Suprapubic skin (tissue), 4 donors: ENCODE measurements at places on chromosomes 3 and 15.

DNA sequence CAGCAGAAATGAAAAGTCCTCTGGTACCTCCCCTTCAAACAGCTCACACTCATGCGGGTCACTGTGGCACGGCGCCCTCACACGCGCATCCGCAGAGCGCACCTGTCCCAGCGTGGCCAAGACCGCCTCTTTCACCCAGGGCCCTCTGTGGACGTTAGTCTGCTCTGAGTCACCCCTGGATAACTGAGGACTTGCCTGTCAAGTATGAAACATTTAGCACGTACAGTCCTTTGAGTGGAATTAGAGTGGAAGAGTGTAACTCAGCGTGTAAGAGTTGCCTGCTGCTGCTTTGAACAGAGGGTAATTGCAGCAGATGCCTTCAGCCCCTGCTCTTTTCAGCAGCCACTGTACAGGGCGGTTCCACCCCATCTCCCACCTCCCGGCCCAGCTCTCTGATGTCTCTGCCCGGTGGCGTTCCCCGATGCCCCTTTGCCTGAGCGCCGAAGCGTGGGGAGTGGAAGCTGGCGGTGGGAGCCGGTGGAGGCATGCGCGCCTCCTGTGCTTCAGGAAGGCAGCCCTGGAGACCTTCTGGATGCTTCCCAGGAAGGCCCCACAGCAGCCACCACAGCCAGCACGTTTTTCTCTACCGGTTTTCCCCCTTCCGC lies 23.0 kb downstream of the CPN2 start:
- DNase-seq: no peak

DNA sequence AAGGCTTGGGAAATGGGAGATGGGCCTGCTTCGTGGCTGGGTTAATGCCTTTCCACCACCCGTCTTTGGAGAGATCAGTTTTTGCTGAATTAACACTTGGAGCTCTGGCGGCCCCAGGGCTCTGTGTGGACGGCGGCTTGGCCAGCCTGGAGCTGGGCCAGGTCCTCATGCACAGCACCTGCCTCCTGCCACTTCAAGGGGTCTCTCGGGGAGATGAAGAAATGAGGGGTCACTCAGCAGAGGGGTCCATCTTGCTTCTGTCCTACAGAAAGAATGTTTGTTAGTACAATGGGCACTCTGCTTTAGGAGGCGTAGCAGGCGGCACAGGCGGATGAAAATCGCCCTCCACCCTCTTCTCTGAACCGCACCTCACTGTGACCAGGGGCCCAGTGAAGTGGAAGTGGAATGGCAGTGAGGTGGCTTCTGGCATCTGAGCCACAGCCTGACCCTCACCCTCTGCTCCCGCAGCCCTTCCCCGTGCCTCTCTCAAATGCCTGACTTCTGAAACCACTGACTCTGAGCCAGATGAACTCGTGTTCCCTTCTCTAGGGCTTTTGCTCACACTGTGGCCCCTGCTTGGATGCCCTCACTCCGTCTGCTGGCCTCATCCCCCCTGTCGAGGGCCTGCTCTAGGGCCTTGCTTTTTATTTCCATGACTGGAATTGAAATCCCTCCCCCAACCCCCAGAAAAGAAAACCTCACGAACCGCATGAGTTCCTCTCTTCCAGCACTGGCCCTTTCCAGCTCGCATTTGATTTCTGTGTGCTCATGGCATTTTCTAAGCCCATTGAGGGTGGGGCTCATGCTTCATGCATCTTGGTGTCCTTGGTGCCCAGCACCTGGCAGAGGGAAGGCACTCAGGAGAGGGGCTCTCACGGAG lies 42.2 kb downstream of the CHDH start:
- peak; percentile 59 for DNase-seq

DNA sequence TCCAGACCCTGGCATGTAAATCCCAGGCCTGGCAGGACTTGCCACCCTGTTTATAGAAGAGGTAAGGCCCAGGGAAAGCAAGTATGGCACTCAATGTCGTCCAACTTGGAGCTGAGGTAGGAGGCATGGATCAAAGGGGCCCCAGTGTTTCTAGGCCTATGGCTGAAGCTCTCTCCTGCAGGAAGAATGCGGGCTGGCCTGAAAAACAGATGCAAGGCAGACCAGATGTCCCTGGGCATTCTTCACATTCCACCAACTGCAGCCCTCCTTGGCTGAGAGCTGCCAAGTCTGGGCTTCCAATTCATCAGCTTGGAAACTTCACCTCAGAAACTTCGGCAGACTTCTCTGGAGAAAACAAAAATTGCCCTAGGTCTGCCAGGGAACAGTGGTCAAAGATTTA lies 22.2 kb downstream of the MESD start:
- DNase-seq: peak; percentile 60

- no peak for DNase-seq
These were observed 62.0 kb downstream of the ESYT3 start for GRCh38 chr3:138496436-138496835.

DNA sequence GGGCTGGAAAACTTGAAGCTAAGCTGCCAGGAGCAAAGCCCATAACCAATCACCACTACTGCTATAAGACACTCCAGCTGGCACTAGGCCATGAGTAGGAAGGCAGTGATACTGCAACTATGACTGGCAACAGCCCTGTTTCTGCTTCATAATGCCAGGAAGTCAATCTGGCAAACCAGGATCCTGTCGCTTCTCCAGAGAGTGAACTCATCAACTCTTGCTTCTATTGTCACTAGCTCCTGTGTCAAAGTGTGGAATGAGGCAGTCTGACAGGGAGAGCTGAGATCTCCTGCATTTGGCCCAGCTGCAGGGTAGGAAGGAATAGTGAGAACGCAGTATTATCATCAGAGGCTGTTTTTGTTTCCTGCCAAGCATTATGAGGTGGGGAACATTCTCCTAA lies 105.3 kb downstream of the CTNNB1 start:
- DNase-seq: no peak

GRCh38 chr3:123261666-123262065 lies 59.9 kb downstream of the SEC22A start:
- no peak for DNase-seq

DNA sequence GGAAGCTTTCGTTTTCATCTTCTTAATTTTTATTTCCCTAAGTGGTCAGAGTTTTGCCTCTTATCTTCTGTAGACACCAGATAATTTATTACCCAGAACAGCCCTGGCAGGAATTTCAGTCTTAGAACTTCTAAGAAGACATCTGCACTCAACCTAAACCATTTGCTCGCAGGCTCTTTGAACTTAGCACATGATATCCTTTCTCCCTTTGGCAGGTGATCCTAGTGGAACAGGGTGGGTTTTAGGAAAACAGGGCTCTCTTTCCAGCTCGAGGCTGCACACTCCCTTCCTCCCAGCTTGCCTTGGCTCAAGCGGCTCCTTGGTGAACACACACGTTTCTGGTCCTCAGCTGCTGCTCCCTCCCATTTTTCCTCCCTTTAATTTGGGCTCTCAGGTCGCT lies 116.5 kb downstream of the THSD4 start:
- no peak for DNase-seq

- DNase-seq: no peak
These were observed 46.9 kb upstream of the FLNB start for GRCh38 chr3:57961177-57961827.

- DNase-seq: no peak
These were observed 124.0 kb upstream of the WNT5A start for GRCh38 chr3:55611121-55611520.

- DNase-seq: no peak
These were observed 324.6 kb upstream of the NR2F2 start for GRCh38 chr15:96005906-96006305.

DNA sequence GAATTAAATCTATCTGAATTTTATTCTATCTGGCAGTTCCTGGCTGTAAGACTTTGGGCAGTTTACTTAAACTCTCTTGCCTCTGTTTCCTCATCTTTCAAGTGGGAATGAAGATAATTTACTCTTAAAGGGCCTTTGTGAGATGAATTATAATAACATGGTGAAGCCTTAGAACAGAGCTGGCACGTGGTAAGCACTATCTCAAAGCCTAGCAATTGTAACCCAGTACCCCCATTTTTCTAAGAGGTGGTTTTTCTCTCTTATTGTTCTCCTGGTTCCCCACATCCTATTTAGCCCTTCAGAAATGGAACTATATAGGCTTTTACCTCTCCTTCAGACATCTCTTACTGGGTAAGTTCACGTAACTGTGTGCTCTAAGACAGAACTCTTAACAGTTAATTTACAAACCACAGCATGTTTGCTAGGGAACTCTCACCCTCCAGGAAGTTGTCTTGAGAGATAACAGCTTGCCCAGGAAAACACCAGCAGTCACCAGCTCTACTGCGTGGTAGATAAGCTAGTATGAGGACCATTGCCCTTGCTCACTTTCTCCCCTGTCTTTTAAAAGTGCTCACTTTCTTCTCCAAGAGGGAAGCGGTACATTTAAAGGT lies 12.3 kb upstream of the CRBN start:
- DNase-seq: no peak

GRCh38 chr3:62557983-62558382 lies 184.6 kb upstream of the FEZF2 start:
- no peak for DNase-seq

GRCh38 chr3:72679540-72680198 lies 168.6 kb downstream of the SHQ1 start:
- no peak for DNase-seq

- no peak for DNase-seq
These were observed 42.7 kb downstream of the STT3B start for GRCh38 chr3:31575448-31575847.

DNA sequence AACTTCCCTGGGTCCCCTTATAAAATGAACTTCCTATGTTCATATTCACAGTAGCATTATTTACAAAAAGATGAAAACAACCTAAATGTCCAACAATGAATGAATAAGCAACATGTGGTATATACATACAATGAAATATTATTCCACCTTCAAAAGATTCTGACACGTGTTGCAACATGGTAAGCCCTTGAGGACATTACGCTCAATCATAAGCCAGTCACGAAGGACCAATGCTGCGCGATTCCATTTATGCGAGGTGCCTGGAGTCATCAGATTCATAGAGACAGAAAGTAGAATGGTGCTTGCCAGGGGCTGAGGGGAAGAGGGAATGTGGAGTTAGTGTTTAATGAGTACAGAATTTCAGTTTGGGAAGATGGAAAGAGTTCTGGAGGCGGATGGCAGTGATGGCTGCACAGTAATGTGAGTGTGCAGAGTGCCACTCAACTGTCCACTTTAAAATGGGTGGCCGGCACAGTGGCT lies 88.8 kb upstream of the ALDH1A3 start:
- no peak for DNase-seq

DNA sequence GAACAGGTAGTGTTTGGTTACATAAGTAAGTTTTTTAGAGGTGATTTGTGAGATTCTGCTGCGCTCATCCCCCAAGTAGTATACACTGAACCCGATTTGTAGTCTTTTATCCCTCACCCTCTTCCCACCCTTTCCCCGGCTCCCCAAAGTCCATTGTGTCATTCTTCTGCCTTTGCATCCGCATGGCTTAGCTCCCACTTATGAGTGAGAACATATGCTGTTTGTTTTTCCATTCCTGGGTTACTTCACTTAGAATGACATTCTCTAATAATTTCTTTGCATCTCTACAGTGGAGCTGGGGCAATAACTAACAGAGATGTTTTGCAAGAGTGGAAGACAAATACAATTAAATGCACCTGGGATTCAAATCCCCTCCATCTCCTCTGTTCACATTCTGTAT lies 93.2 kb downstream of the TP63 start:
- DNase-seq: no peak

GRCh38 chr15:62107571-62108121 lies 40.9 kb downstream of the C2CD4A start:
- no peak for DNase-seq

DNA sequence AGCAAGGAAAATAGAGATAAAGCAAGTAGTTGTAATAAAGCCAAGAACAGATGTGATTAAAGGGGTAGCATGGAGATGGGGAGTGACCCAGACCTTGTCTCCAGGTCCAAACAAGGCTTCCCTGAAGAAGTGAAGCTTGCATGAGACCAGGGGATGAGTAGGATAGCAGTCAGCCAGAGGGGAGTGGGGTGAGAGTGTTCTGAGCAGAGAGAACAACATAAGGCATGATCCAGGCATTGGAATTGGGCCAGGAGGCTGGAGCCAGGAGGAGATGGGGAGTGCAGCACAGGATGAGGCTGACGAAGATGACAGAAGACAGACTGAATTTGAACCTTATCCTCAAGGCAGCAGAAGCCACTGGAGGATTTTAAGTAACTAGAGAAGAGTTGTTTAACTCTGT lies 7.2 kb downstream of the TMOD2 start:
- DNase-seq: no peak

DNA sequence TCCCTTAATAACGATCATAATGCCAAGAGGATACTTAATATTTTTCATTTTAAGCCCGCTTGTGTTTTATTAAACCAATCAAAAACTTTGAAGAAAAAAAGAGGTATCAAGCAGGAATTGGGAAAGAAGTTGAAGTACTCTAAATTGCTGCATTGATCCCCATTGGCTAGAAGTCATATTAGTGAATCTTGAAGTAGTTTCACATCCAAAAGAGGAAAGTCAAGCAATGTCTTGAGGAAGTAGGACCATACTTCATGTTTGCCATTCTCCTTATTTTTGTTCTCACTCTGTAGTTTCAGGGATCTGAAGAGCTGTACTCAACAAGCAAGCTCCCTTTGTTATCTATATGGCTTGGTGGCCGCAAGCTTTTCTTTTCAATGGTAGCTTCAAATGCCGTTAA lies 2.2 kb downstream of the SCAANT1 start:
- DNase-seq: no peak

DNA sequence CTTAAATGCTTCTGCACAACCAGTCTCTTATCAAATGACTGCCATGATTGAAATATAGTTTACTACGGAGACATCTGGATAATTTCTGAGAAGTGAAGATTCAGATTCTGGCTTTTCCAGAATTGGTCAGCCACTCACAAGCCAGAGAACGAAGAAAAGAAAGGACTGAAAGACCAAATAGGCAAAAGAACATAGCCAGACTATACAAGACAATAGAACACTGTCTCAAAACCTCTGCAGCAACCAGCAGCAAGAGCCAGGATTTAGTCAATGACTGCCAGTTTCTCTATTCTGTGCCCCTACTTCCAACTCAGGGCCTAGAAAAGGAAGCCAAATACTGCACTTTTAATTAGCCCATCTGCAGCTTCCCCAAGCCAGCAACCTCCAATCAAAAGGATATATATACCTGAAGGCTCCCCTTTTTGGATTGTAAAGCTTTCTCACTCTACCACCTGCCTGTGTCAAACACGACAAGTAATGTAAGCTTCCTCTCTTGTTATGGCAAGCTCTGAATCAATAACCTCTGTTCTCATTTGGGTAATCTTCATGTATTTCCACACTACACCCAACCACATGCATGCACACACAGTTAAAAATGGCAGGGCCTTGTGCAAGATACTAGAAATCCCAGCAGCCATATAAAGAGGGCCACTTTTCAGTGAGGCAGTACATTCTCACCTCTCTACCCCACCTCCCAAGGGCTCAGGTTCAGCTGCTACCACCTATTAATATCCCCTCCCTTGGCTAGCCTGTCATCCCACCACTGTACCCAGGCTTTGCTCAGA lies 97.1 kb downstream of the ERC2 start:
- no peak for DNase-seq

- peak; percentile 67 for DNase-seq
These were observed 3.4 kb downstream of the GXYLT2 start for GRCh38 chr3:72891053-72891855.

- no peak for DNase-seq
These were observed 47.7 kb downstream of the ZBTB20 start for GRCh38 chr3:115099134-115099985.

- no peak for DNase-seq
These were observed 18.3 kb downstream of the GREM1 start for GRCh38 chr15:32735989-32736700.
